Activated T-helper 1 cell treated with anti-CD3 and anti-CD28 coated beads, Interleukin-12 subunit alpha, Interleukin-12 subunit beta, Interleukin-2, Interleukin-4 antibody, amounts not matched to agents 30 ng/mL and 10 ng/mL and 1 ng/mL, durations not matched to agents 14 hours and 24 hours and 36 hours (primary cell): ENCODE measurements at places on chromosomes 2 and 18. TPM values are rescaled to one million over a fixed set of nuclear protein-coding genes. Genes with fewer than 3 reads are reported as not detected.

DNA sequence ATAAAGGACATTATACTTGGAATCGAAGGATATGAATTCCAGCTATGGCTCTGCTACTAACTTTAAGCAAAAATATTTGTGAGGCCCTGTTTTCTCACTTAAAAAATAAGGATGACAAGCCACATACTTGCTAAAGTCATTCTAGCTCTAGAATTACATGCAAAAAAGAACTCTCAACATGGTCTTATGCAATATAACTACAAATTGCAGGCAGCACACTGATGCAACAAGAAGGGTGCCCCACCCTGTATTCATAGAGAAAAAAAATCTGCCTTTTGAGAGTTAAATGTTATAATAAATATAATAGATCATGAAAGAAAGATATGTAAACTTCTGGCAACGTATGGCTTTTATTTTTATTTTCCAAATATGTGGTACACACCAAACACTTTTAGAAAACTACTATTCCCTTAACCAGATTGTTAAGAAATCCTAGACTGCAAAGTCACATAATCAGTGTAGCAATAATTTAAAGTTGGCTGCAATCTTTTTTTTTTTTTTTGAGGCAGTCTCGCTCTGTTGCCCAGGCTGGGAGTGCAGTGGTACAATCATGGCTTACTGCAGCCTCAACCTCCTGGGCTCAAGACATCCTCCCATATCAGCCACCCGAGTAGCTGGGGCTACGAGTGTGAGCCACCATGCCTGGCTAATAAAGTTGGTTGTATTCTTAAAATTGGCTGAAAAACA, 40.2 kb upstream of the WDSUB1 start:
- no peak for DNase-seq

- no peak for DNase-seq
These were observed 13.4 kb downstream of the NPAS2 start for GRCh38 chr2:100833331-100833730.

- no peak for DNase-seq
These were observed 57.3 kb upstream of the TANK start for GRCh38 chr2:161102770-161103450.

DNA sequence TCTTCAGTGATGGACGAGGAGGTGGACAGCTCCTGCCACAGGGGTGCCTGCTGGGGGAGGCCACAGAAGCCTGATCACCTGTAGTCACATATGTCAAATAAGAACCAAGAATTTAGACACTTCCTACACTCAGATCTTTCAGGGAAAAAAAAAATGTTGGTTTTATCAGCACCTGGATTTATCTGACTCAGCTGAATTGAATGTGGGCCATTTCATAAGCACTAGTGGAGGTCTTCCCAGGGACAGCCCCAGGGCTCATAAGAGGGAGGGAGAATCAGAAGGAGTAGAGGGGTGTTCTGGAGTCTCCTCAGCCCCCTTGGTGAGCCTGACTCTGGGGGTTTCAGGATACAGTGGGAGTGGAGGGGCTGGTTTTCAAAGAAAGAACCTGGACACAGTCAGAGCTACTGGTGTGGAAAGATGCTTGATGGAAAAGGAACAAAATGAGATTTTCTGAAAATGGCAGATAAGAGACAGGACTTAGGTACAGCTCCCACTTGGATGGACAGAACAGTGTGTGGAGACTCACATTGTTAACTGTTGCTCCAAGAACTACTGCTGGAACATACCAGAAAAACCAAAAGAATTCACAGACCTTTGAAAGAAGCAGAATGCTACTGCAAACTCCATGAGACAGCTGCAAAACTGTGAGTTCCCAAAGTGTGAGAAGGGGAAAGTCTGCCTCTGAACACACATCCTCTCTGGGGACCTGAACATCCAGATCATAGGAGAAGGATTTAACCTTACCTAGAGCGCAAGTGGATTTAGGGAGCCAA, 45.4 kb downstream of the LCT start:
- no peak for DNase-seq

DNA sequence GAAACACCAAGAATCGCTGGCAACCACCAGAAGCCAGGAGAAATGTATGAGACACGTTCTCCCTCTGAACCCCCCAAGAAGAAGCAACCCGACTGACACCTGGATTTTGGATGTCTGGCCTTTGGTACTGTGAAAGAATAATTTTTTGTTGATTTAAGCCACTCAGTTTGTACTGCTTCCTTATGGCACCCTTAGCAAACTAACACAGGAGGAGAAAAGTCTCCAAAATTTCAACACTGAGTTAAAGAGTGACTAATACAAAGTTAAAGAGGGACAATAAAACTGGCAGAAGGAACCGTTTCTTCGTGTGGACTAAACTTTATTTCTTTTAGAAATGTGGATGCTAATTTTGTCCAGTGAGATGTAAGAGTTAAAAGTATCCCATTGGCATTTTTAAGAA, 660.9 kb upstream of the LINC00305 start:
- no peak for DNase-seq

DNA sequence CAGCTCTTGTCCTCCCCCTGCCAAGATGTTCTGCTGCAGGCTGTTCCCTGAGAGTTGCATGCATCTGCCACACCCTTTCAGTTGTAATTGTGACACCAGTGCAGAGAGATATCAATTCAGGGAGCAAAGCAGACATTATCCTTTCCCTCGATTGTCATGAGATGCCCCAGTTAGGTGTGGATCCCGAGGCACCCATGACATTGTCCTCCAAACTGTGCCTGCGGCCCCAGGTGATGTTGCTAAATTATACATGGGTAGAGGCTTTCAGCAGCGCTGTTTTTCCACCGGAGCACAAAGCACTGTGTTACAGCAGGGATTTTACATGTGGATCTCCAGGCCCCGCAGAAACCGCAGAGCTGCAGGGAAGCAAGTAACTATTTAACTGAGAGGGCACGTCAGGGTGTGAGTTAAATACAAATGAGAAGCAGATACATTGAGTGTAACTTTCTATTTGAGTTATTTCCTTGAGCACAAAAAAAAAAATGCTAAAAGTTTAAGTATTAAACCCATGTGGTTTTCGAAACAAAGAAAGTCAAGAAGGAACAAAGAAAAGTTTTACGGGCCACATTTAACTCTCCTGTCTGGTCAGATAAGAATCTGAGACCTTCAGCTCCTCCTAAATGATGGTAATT, 90.3 kb upstream of the BCL2L11 start:
- DNase-seq = no peak

GRCh38 chr2:237735798-237736197, 62.8 kb upstream of the RBM44 start:
- no peak for DNase-seq

GRCh38 chr2:70832386-70832785, 3.2 kb downstream of the CD207 start:
- no peak for DNase-seq

DNA sequence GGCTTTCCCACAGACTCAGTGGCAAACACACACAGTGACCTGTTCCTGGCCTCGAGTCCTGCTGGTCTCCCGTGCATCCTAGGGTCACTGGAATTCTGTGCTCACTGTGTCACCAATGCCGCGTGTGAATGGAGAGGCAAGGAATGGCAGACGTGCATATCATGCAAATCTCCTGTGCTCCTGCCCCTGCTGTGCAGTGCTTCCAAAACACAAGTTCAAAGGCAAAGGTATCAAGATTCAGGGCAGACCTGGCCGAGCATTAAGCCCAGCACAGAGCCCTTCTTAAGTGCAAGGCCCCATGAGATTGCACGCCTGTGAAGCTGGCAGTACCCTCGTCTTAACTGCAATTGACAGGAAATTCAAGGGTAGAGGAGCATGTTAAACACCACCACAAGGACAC, 129.1 kb downstream of the NDUFA10 start:
- DNase-seq = no peak

GRCh38 chr2:182182436-182182835, 196.8 kb downstream of the PPP1R1C start:
- no peak for DNase-seq

- DNase-seq = no peak
These were observed 94.2 kb downstream of the HNMT start for GRCh38 chr2:138058427-138058826.

- no peak for DNase-seq
These were observed 185.3 kb downstream of the LRATD1 start for GRCh38 chr2:14817848-14818247.

- no peak for DNase-seq
These were observed 118.5 kb downstream of the BAZ2B start for GRCh38 chr2:159497847-159498246.

- no peak for DNase-seq
These were observed 167.2 kb upstream of the REV1 start for GRCh38 chr2:99656994-99657393.

- DNase-seq = no peak
These were observed 262.8 kb upstream of the UBE2E3 start for GRCh38 chr2:180717588-180717987.

Gene FAM110C
- 0.78 and 1.2 TPM in 2 replicates for total RNA-seq

Gene ANKRD30BL
- not detected in 2 replicates for total RNA-seq

Gene NLRC4
- total RNA-seq = 0.05 and 0.07 TPM in 2 replicates

Gene HAAO
- 0.37 and 0.86 TPM in 2 replicates for total RNA-seq

Gene LHCGR
- total RNA-seq = not detected in 2 replicates

Gene ATOH8
- total RNA-seq = 0.29 and 0.47 TPM in 2 replicates

Gene ARHGAP15
- total RNA-seq = 64.3 and 65.3 TPM in 2 replicates

Gene TMEM37
- total RNA-seq = not detected in 2 replicates
